Activated T-cell treated with anti-CD3 and anti-CD28 coated beads, Interleukin-2, amount 50 U/mL, for 4 hours (primary cell): ENCODE measurements at places on chromosomes 11 and 22.

DNA sequence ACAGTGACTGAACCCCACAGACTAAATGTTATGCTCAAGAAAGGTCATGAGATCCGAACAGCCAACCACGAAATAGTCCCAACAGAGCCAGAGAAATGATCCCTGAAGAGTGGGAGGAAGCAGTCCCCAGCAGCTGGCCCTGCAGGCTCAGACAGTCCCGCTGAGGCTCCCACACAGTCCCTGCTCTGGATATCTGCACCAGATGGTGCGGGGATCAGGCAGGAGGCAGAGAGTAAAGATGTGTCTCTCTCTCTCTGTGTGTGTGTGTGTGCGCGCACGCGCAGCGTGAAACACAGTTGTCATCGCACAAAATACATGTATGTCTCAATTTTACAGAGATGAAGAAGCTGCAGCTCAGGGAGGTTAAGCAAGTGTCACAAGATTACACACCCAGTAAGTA, 27.9 kb downstream of the GUCY1A2 start:
- DNase-seq, result no peak

DNA sequence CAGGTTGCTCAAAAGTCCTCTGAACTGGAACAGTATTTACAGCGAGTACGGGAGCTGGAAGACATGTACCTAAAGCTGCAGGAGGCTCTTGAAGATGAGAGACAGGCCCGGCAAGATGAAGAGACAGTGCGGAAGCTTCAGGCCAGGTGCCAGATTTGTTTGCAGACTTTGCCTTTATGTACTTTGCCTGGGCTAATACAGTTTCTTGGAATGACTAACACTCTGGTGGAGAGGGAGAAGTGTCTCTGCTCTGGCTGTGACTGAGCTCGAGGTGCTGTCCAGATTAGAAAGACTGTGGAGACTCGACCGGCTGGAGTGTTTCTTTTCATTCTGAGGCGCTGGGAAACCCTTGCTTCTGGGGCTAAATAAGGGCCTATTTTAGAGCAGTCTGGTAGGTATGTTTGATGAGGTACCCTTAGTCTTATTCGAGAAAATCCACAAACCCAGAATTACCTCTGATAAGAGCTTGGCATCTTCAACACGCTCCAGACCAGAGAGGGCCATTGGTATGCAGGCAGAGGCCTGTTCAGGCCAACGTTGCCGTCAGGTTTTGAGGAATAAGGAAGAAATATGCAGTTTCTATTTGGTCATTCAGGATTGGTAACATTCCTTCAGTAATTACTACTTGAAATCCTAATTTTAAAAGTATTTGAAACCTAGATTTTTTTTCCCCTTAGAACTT, 76.5 kb downstream of the SWAP70 start:
- DNase-seq, result no peak

DNA sequence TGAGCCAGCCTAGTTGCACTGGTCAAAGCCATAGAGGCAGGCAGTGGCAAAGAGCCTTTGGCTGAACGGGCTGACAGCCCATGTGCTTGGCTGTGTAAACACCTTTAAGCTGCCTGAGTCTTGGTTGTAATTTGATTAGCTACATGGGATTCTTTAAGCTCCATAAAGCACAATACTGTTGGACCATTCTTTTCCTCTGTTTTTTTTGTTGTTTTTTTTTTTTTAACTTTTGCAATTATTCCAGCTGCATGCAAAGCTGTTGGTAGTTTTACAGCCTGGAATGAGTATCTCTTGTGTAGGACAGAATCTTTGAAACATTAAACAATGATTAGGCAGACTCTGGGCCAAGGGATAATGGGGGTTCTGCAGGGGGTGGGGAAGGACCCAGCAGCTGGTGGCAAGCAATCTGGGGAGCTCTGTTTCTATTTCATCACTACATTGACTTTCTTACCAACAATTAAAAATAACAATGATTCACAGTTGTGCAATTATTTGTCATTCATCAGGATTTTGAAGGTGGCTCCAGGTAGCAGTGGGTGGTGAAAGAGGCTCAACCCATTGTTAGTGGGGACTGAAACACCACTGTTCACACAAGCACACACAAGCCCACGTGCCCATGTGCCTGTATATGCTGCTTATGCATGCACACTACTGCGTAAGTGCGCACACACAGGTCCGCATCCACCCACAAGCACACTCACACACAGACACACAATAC, 69.5 kb upstream of the CSNK2A3 start:
- DNase-seq, result no peak

DNA sequence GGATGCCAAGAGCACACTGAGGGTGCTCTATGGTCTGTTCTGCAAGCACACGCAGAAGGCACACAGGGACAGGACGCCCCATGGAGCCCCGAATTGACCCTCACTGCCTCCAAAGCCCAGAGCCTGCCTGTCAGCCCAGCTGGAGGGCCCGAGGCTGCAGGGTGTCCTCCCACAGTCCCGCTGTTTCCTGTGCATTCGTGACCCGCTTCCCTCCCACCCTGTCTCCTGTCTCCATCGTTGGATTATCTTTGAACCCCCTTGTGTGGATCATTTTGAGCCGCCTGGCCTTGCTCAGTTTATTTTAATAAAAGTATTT, 25.6 kb downstream of the PARVG start:
- no peak for DNase-seq

- DNase-seq, result no peak
These were observed 5.5 kb upstream of the P4HA3 start for GRCh38 chr11:74316772-74317505.

GRCh38 chr22:25166266-25167040, 33.2 kb upstream of the CRYBB3 start:
- no peak for DNase-seq

GRCh38 chr11:93481696-93482095, 61.5 kb downstream of the SMCO4 start:
- no peak for DNase-seq

GRCh38 chr11:17581036-17581731, 34.1 kb downstream of the OTOG start:
- DNase-seq, result no peak

- DNase-seq, result no peak
These were observed 143.5 kb upstream of the PLET1 start for GRCh38 chr11:112404112-112404511.

DNA sequence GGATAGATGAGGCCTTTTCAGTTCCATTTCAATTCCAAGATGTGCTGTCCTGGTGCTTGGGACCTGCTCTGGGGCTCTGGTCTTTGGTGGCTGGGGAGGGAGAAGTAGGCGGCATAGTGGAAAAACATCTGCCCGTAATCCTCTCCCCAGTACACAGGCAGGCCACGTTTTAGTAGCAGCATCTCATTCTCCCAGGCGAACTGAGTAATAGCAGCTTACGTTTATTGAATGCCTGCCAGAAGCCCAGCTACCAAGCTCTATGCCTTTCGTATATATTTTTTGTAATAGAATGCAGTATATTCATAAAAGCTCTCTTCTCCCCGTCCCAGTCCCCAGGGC, 11.4 kb downstream of the ACO2 start:
- DNase-seq, result no peak

GRCh38 chr11:2699185-2699530, 636 bp downstream of the KCNQ1OT1 start:
- no peak for DNase-seq

GRCh38 chr11:68598816-68599653, 85.3 kb upstream of the GAL start:
- DNase-seq, result no peak

DNA sequence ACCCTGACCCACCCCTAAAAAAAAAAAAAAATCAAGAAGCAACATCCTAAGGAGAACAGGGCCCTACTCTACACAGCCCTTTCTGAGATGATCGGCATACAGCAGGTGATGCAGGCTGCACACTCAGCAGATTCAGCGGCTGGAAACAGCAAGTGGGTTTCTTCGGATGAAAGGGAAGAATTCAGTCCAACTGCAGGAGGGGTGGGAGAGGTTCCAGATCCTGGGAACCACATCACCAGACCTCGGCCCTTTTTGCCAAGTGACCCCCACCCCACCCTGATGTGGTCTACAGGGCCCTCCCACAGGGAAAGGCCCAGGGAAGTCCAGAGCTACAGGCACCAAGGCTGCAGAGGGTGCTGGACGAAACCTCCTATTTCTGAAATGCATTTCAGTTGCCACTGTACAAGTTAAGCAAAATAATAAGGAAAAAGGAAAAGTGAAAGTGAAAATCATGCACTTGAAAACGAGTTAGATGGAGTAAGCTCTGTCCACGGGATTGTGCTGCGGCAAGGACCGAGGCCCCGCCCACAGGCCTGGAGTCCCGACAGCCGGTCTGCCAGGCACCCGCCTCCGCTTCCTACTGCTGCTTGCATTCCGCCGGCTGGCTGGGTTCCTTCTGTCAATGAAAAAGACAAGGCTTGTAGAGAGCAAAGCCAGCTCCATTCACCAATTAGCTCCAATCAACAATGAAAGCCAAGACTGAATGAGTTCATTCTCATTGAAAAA, 16.0 kb upstream of the PHLDA2 start:
- peak; percentile 41 for DNase-seq

GRCh38 chr11:131855320-131855719, 484.9 kb downstream of the NTM start:
- no peak for DNase-seq

GRCh38 chr11:46826310-46827044, 19.6 kb downstream of the CKAP5 start:
- peak; percentile 57 for DNase-seq

DNA sequence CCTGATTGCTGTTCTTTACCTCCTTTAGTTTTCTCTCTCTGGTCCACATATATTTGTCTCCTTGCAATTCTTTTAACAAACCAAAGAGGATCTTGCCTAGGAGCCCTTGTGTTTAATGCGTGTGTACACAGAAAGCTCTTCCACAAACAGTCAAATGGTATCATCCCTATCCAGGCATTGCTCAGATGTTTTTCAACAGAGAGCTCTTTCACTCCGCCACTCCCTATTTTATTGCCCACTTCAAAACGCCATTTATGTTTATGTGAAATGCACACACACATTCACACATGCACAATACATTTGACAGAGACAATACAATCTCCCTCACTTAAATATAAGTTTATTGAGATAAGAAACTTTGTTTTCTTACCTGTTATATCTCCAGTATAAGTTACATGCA, 4.7 kb downstream of the OR5AP2 start:
- DNase-seq, result no peak

- DNase-seq, result peak; percentile 65
These were observed 64.2 kb downstream of the MED15 start for GRCh38 chr22:20571531-20572007.

DNA sequence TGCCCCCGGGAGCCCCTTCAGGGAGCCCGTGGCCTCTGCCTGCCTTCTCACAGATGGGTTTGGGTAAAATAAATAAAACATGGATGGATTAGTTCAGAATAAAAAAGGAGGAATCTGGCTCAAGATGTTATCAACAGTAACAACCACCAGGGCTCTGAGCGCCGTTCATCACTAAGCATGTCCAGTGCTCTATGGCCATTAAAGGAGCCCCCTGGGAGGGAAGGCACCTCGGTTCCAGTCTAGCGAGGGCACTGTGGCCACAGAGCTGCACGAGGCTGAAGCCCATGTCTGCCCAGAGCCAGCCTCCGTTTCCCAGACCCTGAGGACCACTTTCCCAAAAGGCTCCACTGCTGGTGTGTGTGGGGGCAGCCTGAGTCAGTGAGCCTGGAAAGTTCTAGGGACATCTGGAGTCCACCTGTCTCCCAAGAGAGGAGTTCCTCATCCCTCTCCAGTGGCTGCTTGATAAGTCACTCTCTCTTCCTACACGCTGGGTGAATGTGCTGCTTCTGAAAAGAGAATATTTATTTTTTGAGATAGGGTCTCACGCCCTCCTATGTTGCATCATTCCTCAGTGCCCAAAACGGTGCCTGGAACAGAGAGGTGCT, 614.6 kb downstream of the TBC1D22A start:
- no peak for DNase-seq

DNA sequence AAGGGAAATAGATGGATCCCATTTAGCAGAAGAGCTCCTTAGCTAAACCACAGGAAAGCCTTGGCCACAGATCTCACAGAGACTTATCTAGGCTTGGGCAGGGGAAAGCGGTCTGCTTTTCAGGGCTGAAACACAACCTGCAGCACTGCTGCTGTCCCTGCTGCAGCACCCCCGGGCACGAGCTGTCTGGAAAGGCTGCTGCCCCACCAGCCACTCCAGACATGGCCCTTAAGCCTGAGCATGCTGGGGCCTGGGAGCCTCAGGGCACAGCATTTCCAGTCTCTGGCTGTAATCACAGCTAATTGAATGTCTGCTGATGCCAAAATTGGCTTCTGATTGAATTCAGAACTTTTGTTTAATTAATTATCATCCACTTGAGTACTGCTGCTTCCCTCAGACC, 115.0 kb downstream of the TMPRSS5 start:
- DNase-seq, result no peak

GRCh38 chr11:72083414-72083813, 2.8 kb downstream of the LRRC51 start:
- no peak for DNase-seq

DNA sequence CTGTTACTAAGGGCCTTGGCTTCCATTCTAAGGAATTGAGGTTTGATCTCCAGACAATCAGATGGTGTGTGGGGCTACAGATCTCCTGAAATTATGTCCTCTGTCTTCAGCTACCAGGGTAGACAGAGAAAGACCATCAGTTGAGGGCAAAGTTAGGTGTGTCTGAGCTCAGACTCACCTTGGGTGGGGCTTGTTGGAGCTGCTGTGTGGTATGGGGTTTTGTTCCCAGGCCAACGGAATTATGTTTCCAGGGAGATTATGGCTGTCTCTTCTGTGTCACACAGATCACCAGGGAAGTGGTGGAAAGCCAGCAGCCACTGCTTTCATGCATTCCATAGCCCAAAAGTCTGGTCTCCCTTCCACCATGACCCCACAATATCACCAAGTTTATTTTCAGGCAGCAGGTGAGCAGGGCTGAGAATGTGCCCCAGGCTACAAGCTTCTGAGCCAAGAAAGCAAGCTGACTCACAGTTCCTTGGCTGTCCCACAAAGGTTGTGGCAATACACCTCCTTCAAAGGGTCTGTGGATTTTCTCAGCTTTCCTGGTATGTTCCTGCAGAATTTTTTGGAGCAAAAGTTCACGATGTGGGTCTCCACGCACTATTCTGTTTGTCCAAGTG, 714.9 kb downstream of the LUZP2 start:
- DNase-seq, result no peak

GRCh38 chr22:17079572-17079971, 5.2 kb upstream of the IL17RA start:
- no peak for DNase-seq

GRCh38 chr11:986270-986951, 50.1 kb downstream of the MUC6 start:
- no peak for DNase-seq

DNA sequence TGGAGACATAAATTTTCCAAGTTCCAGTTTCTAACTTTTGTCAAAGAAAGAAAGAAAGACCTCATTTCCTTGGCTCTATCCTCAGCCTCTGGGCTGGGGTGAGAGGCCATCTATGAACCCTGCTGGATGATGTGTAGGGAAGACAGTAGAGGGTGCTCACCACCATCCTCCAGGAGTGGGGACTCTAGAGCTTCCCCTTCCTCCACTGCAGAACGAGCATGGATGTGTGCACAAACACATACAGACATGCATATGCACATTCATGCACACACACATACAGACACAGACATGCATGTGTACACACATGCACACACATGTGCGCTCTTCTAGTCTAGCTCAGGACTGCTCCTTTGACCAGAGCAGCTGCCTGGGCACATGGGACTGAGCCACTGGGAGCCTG, 565.8 kb downstream of the BUD13 start:
- DNase-seq, result no peak

GRCh38 chr11:13335319-13335718, 57.7 kb downstream of the BMAL1 start:
- DNase-seq, result peak; percentile 63
